EH (cell line): ENCODE measurements at places on chromosomes 4 and X.

GRCh38 chr4:128284317-128284716 is 3.3 kb downstream of the PGRMC2 start:
- DNase-seq: no peak

DNA sequence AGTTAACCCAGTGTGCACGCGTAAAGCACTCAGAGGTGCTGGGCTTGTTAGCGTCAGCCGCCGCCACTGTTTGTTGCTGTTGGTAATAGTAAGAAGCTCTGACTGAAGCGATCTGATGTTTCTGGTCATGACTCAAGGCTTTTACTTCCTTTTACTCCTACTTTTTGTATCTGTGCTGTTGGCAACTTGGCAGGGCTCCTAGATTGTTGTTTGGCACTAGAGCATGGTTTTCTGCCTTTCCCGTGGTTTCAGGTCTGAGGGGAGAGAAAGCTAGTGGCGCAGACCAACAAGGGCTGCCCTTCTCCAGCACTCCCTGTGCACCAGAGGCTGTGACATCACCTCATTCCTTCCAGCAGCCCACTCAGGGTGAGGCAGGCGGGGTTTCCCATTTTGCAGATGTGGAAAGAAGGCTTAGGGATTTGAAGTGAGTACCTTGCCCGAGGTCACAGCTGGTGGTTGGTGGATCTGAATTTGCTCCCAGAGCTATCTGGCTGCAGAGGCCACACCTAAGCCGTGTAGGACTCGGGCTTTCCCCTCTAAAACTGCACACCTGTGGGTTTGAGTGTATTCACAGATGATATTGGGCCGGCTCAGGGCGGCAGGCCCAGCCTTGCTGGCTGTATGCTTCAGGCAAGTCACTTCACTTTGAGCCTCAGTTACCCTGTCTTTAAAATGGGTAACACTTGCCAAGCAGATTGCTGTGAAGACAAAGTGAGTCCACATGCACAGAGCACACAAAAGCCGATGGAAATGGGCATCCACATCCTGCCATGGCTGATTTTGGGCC is 51.2 kb upstream of the TADA2B start:
- DNase-seq: peak; percentile 90

DNA sequence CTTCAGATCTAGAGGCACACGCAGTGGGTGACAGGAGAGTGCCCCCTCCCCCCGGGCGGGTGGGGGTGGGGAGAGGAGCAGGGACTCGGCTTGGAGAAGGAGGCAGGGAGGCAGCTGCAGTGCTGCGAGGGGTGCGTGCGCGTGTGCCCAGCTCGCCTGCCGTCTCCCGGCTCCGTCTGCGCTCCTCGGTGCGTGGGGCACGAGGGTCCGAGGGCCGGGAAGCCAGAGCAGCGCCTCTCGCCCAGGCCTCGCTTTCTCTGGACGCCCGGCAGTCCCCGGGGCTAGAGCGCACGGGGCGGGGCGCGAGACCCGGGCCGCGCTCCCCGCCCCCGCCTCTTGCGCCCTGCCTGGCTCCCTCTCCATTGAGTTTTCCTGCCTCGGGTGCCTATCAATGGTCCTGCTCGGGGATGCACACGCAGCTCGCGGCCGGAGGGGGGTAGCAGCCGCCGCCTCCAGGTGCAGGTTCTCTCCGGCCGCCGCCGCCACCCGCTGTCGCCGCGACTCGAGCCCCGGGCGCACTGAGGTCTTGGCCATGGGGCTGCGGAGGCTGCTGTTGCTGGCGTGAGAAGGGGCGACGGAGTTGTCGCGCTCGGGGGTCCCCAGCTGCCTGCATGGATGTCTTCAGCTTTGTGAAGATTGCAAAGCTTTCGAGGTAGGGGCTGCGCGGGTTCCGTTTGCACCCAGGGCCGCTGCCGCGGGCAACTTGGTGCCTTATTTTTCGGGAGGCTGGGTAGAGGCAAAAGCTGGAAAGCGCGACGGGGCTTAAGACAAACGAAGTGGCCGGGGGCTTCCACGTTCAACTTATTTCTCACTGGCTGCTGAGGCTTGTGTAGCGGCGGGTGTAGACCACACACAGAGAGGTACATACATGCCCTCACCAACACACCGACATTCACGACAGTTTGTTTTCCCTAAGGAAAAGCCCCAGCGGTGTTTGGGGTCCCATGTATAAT is at the start of gene FRMPD4:
TSS of gene FRMPD4 (plus strand) at position 113 of the 953 bp plus-strand sequence. CDS start at position 612, 499 bp downstream.
- DNase-seq: peak; percentile 13

DNA sequence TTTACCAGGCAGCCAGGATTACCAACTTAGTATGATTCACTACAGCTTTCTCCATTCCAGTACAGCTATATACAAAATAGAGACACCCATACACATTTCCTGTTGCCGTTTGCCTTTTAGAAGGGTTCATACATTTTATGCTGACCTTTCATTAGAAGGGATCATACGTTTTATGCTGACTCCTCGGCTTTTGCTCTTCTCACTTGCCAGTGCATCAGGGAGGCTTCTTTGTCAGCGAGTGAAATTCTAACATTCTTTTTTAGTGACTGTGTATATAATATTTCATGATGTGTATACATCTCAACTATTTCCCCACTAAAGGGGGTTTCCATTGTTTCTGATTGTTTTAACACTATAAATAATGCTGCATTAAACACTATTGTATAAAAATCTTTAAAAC is 552.6 kb downstream of the TRIML1 start:
- no peak for DNase-seq

- no peak for DNase-seq
These were observed 100.1 kb downstream of the CXXC4 start for GRCh38 chr4:104394406-104395167.

DNA sequence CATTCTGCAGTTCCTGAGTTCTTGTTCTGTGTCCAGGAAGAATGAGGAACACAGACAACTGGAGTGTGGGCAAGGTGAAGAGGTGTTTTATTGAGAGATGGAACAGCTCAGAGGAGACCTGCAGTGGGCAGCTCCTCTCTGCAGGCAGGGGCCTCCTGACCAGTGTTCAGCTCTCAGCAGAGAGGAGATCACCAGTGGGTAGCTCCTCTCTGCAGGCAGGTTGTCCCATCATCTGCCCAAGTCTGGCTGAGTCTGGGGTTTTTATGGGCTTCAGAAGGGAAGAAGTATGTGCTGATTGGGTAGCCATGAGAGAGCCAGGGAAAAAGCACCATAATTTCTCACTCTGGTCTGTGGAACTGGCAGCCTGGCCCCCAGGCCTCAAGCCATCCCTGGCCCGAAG is 56.0 kb upstream of the RASGEF1B start:
- no peak for DNase-seq

DNA sequence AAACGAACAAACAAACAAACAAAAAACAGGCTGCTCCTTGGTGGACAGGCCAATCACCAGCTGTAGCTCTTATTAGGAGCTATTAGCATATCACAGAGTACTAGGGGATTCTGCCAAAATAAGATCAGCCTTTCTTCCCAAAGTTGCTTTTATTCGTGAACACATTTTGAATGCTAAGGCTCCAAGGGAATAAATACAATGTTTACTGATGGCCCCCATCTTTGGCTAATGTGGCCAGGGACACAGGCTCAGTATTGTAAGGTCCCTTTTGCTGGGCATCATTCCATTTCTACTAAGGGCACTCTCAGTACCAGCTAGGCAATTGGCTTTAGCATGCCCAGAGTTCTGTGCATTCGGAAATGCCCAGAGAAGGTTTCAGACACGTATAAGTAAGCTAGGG is 84.3 kb downstream of the GPC4 start:
- no peak for DNase-seq

DNA sequence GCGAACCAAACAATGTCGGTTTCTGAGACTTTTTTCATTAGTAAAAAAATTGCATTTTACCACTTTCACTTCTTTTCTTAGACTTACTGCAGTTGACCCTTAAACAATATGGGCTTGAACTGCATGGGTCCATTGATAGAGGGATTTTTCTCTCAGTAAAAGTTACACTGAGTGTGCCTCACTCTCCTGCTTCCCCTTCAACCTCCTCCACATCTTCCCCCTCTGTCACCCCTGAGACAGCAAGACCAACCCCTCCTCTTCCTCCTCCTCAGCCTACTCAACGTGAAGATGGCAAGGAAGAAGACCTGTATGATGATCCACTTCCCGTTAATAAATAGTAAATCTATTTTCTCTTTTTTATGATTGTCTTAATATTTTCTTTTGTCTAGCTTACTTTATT is 43.4 kb downstream of the TEC start:
- no peak for DNase-seq
